ENCODE measurements at places on chromosomes 5 and 9. TPM values are rescaled to one million over a fixed set of nuclear protein-coding genes. Genes with fewer than 3 reads are reported as not detected.

IFNA13 gene
- total RNA-seq = not detected

PCDHA12 gene
- 7.4 TPM for total RNA-seq

CBY3 gene
- not detected for total RNA-seq

HTR4 gene
- total RNA-seq = not detected

CATSPER3 gene
- 0.42 TPM for total RNA-seq

ITK gene
- total RNA-seq = 1.8 TPM

CERCAM gene
- 35.8 TPM for total RNA-seq

NDUFA8 gene
- total RNA-seq = 42.9 TPM

CDH6 gene
- 9.3 TPM for total RNA-seq

Measured in left lung (tissue), 14 donors.